ENCODE measurements at places on chromosomes 6 and 20. TPM values are rescaled to one million over a fixed set of nuclear protein-coding genes. Genes with fewer than 3 reads are reported as not detected.

DNA sequence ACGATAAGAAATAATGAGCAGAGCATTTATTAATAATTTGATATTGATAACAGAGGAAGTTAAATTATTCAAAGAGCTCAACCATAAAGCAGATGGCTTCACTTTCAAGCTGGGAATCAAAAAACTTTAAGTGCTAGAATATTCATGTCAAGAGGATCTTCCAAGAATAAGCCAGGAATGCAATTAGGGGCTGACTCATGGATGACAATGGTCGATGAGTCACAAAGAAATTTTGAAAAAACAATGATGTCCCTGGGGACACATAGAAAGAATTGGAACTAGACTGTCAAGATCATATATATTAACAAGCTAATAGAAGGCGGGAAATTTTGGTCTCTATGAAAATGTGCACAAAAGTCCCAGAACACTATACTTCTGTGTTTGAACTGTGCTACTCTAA is 304.1 kb downstream of the LAMA2 start:
- H3K27me3 ChIP-seq: no peaks in the 10 kb centered on the region
- no peak for DNase-seq
- H3K4me3 ChIP-seq: no peak overlapping the region

The IL17F gene
- total RNA-seq: not detected

The FAM83C gene
- total RNA-seq: not detected

DNA sequence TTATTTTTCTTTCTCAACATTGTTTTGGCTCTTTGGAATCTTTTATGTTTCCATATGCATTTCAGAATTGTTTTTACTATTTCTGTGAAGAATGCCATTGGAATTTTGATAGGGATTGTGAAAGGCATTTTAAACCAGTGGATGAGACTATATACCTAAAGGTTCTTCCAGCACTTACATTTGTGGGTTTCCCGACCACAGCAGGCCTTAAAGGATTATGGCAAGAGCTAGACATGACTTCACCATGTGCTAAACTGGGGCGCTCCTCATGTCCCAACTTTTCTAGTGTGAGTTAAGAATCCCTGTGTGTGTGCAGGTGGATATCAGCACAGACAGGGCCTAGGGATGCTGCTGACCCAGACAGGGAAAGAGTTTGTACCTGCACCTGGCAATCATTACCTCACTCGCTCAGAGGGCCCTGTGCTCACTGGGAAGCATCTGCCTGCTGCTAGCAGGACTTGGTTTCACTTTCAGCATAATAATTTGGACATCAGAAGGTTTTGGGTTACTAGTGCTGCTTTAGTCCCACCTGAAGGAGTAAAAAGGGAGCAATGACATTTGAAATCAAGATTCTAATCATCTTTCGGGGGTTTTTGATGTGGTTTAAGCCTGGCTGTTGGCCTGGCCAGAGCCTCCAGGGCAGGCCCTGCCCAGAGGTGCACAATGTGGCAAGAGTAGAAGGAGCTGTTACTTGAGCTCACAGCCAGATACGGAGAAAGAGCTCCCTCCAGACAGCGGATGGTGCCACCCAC is 137.1 kb downstream of the CDC5L start:
- H3K27me3 ChIP-seq: peaks cover 27% of the 10 kb centered on the region
- no peak overlapping the region for H3K27ac ChIP-seq
- H3K4me1 ChIP-seq: no peaks in the 10 kb centered on the region
- H3K4me3 ChIP-seq: no peak overlapping the region
- DNase-seq: no peak
- no peaks in the 10 kb centered on the region for H3K36me3 ChIP-seq

The BCAS1 gene
- not detected for total RNA-seq

The RBBP9 gene
- total RNA-seq: 5.6 TPM

The OR2J3 gene
- total RNA-seq: not detected

DNA sequence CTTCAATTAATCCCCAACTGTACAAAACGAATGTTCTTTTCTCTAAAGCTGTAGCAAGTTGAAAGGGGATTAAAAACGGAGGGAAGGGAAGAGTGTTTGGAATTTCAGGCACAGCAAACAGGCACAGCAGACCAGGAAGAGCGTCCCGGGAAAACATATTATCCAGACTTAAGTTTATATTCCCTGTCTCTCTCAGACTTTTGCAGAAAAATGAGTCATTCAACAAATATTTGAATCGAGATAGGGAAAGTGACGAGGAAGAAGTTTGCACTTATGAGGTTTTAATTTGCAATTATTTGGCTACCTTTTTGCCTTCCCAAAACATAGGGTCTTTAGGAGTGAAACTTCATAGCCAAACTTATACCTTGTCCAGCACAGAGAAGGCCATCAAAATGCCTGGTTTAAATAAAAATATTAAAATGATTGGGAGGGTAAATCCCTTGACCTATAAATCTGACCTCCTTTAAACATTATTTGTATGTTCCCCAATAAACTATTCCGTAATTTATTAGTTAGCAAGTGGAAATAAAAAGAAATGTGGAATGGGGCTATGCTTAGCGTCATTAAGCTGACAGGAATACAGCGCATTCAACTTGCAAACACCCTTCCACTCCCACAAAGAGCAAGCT is 16.0 kb downstream of the HFE start:
- no peak for DNase-seq
- peak overlapping the region; percentile 89 for H3K27ac ChIP-seq
- H3K4me3 ChIP-seq: peak overlapping the region; percentile 74
- peaks cover 14% of the 10 kb centered on the region for H3K4me1 ChIP-seq
- no peaks in the 10 kb centered on the region for H3K36me3 ChIP-seq

DNA sequence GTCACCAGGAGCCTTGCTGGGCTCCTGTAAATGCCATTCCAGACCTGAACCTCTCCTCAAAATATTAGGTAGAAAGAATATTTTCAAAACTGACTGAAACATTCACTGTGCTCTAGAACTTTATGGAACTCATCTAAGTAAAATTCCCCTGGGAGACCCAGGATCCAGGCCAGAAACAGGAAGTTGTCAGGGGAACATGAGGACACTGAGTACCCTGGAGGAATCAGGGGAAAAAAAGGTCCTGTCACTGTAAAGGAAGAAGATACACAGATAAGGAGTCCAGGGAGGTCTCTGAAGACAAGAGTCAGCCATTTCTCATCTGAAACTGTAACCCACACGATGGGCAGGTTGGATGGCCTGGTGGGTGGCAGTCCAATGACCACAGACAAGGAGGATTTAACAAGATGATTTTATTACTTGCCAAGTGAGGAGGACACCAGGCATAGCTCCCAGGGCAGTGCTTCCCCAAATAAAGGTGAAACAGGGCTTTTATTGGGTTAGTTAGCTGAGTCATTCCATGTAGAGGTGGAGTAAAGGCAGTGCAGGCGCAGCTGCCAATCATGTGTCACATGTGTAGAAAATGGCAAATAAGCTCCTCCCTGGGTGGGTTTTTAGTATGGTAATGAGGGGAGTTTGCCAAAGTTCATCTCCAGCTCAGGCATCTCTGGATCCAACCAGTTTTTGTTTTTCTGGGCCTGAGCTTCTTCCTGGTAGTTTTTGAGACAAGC is 138.5 kb downstream of the RCAN2 start:
- peaks cover 83% of the 10 kb centered on the region for H3K4me1 ChIP-seq
- H3K27ac ChIP-seq: peak overlapping the region; percentile 77
- no peak overlapping the region for H3K4me3 ChIP-seq
- no peak for DNase-seq

The PTPRK gene
- total RNA-seq: 18.4 TPM

GRCh38 chr20:32206760-32207625 is 550 bp downstream of the PLAGL2 start:
- H3K27ac ChIP-seq: peak overlapping the region; percentile 97
- peaks cover 74% of the 10 kb centered on the region for H3K4me1 ChIP-seq
- no peak for DNase-seq
- peaks cover 19% of the 10 kb centered on the region for H3K36me3 ChIP-seq
- peak overlapping the region; percentile 100 for H3K4me3 ChIP-seq

GRCh38 chr6:126766820-126767219 is 351.7 kb upstream of the RSPO3 start:
- H3K4me1 ChIP-seq: no peaks in the 10 kb centered on the region

The C6orf58 gene
- not detected for total RNA-seq

The PTCHD4 gene
- total RNA-seq: 1.0 TPM

The HSD17B8 gene
- 18.2 TPM for total RNA-seq

DNA sequence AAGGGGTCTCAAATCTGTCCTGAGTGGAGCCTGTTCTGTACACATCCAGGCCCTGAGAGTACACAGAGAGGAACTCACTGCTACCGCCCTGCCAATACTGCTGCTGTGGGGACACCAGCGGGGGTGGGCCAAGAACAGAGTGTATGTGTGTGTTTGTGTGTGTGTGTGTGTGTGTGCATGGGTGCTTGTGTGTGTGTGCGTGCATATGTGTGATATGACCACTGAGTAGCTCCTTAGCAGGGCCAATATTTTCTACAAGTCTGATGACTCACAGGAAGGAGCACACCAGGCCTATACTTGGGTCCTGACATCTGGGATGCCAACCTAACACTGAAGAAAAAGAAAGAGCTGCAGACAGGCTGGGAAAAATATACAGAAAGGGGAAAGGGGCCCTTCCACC is 1.4 kb downstream of the RAET1E start:
- H3K36me3 ChIP-seq: no peaks in the 10 kb centered on the region
- DNase-seq: no peak
- H3K27me3 ChIP-seq: no peaks in the 10 kb centered on the region
- no peak overlapping the region for H3K4me3 ChIP-seq

The FAM209A gene
- not detected for total RNA-seq

- DNase-seq: no peak
- H3K27ac ChIP-seq: no peak overlapping the region
- H3K4me3 ChIP-seq: no peak overlapping the region
- H3K27me3 ChIP-seq: no peaks in the 10 kb centered on the region
- no peaks in the 10 kb centered on the region for H3K36me3 ChIP-seq
These were observed 370.3 kb upstream of the JARID2 start for GRCh38 chr6:14875481-14876063.

The SRMS gene
- total RNA-seq: not detected

The BACH2 gene
- 1.5 TPM for total RNA-seq

DNA sequence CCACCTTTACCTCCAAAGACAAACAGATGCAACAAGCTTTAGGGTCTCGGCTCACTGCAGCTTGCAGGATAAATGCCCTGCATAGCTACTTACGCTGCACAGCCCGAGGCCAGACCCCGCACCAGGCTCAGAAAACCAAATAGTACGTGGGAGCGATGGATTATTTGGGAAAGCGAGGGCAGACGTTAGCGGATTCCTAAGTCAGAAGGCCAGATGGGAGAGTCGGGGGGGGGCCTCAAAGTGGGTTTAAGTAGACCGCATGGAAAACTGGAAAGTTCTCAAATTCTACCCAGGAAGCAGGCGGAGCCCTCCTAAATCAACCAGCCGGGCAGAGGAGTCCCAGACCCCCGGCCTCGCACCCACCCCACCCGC is 382 bp downstream of the SFT2D1 start:
- peak overlapping the region; percentile 88 for H3K4me3 ChIP-seq
- H3K27ac ChIP-seq: peak overlapping the region; percentile 92
- H3K4me1 ChIP-seq: peaks cover 61% of the 10 kb centered on the region
- H3K36me3 ChIP-seq: peaks cover 4% of the 10 kb centered on the region

DNA sequence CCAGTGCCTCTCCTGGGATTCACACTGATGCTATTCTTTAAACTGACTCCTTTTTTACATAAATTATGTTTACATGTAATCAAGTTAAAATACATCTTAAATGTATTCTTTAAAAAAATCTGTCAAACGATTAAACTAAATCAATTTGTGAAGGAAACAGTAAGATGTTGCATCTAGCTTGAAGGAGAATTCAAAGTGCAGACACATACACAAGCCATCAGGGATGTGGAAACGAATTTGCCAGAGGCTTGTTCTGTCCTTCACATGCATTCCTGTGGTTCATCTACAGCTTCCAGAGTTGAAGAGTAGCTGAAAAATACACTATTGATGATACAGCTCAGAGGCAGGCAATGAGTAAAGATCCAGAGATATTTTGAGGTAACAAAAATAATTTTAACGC is 7.3 kb upstream of the BPIFB3 start:
- no peaks in the 10 kb centered on the region for H3K27me3 ChIP-seq
- H3K36me3 ChIP-seq: no peaks in the 10 kb centered on the region
- H3K4me1 ChIP-seq: no peaks in the 10 kb centered on the region
- H3K4me3 ChIP-seq: no peak overlapping the region

The CYP24A1 gene
- total RNA-seq: not detected

DNA sequence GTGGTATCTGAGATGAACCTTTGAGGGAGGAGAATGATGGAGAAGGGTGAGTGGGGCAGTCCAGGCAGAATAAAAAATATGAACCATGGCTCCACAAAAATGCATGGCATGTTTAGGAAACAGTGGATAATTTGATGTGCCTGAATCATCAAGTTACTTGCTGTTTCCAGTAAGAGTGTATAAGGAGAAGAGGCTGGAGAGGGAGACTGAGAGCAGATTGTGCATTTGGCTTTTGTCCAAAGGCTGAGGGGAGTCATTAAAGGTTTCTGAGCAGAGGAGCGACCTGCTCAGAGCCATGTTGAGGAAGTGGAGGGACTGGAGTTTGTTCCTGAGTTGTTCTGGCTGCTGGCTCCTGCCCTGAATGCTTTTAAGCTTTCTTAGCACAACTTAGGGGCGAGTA is 6.1 kb downstream of the MMP24 start:
- no peaks in the 10 kb centered on the region for H3K4me1 ChIP-seq
- peaks cover 23% of the 10 kb centered on the region for H3K36me3 ChIP-seq
- H3K27me3 ChIP-seq: no peaks in the 10 kb centered on the region
- no peak overlapping the region for H3K27ac ChIP-seq
- no peak overlapping the region for H3K4me3 ChIP-seq

GRCh38 chr6:146388736-146389364 is 154.8 kb upstream of the RAB32 start:
- H3K27me3 ChIP-seq: no peaks in the 10 kb centered on the region
- no peak for DNase-seq
- H3K4me3 ChIP-seq: no peak overlapping the region
- peaks cover 8% of the 10 kb centered on the region for H3K4me1 ChIP-seq
- no peaks in the 10 kb centered on the region for H3K36me3 ChIP-seq

The KIF13A gene
- total RNA-seq: 85.7 TPM

The ADGRF5 gene
- total RNA-seq: 42.1 TPM

The ZC2HC1B gene
- total RNA-seq: not detected

The TMEM217 gene
- 0.80 TPM for total RNA-seq

DNA sequence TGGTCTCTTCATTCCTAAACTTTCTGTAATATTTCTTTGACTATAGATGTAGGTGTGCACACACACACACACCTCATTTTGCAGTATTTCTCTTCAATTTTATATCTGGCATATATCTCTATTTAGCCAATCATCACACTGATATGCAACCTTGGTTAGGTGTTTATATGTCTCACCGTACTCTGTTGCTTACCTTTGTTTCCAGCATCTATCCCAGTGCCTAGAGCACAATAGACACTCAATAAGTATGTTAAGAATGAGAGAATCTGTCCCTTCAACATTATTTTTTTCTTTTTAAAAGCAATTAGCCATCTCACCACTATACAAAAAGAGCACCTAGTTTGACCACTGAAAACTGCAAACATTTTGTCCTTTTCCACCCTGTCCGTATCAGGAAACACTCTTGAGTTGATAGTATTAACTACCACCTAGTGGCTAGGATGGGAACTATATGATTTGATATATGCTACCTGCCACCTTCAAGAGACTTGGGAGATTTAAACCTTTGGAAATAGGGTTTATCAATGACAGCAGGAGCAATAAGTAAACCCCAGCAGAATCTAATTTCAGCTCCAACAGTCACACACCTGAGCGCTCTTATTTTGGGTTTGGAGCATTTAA is 48.7 kb upstream of the RSPO3 start:
- no peak overlapping the region for H3K27ac ChIP-seq
- H3K4me1 ChIP-seq: no peaks in the 10 kb centered on the region
- H3K4me3 ChIP-seq: no peak overlapping the region
- no peak for DNase-seq

- H3K4me3 ChIP-seq: no peak overlapping the region
- H3K4me1 ChIP-seq: peaks cover 8% of the 10 kb centered on the region
- no peak for DNase-seq
- no peak overlapping the region for H3K27ac ChIP-seq
These were observed 27.3 kb upstream of the RPP40 start for GRCh38 chr6:5031150-5031549.

The SMPD2 gene
- 3.5 TPM for total RNA-seq

The HLA-DOB gene
- not detected for total RNA-seq
